ENCODE measurements at places on chromosomes 2 and 18.

GRCh38 chr2:224723586-224724217 lies 7.5 kb upstream of the CCDC195 start:
- DNase-seq = no peak

DNA sequence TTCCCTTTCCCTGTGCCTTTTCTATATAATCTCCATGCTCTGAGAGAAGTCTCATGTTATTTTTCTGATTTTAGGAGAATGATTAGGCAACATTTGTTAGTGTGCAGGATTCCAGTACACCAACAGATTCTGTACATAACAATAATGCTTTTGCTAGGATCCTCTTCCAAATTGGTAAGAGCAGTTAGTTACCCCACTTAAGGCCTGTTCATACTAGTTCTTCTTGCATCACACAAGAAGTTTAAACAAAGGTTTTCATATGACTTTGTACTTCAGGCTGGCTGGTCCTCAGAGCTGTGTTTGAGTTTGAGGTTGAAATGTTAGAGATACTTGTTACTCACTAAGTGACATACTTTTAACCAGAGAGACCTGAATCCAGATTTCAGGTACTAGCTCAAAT lies 686.9 kb upstream of the NRXN1 start:
- no peak for DNase-seq

DNA sequence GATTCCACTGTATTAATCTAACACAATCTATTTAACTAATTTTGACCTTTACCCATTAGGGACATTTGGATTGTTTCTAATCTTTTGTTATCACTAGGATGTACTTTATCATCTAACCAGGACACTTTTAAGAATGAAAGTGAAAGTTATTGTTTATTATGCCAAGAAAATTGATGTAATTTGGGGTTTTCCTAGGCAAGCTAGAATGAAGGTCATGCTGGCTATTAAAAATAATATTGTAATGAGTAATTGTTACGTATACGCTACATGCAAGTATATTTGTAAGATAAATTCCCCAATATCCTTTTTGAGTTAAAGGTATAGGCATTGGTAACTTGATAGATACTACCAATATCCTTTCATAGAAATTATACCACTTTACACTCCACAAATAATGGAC lies 74.6 kb downstream of the COL5A2 start:
- no peak for DNase-seq

DNA sequence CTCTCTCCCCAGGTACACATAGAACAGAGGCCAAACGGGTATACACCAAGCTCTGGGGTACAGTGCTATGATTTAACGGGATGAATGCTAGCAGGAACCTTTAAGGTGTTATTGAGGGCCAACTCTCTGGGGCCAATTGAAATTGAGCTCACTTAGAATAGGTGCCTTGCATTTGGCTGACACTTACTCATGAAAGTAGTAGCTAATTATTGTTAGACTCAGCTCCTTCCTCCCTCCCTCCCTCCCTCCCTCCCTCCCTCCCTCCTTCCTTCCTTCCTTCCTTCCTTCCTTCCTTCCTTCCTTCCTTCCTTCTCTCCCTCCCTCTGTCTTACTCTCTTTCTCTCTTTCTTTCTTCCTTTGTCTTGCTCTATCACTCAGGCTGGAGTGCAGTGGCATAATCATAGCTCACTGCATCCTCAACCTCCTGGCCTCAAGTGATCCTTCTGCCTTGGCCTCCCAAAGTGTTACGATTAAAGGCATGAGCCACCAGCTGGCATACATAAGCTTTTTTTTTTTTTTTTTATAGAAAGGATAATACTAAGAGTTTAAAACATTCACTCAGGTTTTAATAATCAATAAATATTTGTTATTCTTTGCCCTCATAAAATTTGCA lies 95.7 kb downstream of the TTC27 start:
- no peak for DNase-seq

GRCh38 chr2:122080316-122080715 lies 324.9 kb downstream of the TSN start:
- DNase-seq = no peak

GRCh38 chr2:75088791-75089190 lies 110.5 kb downstream of the TACR1 start:
- DNase-seq = no peak

- DNase-seq = no peak
Measured at GRCh38 chr2:39027421-39027820, 93.4 kb downstream of the SOS1 start.

- DNase-seq = no peak
Measured at GRCh38 chr2:206198677-206199076, 39.0 kb downstream of the EEF1B2 start.

DNA sequence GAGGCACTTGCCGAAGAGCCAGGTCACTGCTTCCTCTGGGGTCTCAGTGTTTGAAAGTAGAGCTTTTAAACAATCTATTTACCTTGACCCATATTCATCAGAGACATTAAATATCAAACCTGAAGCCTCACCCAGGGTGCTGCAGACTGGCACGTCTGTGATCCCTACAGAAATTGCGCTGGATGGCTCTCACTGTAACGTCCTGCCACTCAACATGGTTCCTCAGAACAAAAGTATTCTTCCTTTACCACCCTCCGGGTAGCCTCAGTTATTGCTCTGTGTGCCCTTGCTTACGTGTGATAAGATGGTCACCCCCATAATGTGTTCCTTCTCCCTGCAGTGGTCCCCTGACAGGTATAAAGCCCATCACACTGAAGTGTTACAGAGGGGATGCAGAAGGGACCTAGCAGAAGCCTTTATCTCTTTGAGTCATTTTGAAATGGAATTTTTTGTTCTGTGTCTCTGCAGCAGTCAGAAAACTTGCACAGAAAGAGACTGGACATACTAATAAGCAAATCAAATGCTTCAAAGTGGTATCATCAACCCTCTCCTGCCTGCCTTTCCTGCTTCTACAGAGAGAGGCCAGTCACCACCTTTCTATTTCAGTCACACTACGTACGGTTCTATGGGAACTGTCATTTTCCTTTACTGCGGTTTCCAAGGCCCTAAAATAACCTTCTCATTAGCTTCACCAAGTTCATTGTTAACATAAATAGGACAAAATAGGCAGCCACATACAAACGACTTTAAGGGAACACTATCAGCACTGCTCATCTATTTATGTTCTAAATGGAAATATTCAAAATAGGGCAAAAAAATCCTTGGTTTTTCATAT lies 86.8 kb downstream of the METTL8 start:
- DNase-seq = no peak

GRCh38 chr2:112047537-112048235 lies 7.4 kb upstream of the TMEM87B start:
- DNase-seq = no peak

- DNase-seq = no peak
Measured at GRCh38 chr2:75586971-75587370, 26.2 kb upstream of the EVA1A start.

DNA sequence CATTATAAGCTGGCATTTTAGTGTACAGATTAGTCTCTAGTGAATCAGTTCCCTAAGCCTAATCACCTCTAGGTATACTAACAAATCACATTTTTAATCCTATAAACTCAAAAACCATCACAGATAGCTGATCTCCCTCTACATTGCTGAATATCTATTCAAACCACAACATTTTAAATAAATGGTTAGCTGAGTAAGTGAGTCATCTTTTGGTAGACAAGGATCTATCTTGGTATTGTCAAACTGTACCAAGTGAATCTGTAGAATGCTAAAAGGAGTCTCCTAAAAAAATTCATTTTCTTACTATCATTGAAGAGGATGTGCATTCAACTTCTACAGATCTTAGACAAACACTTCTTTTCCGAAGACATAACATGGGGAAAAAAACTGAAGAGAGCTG lies 40.7 kb downstream of the INO80D start:
- DNase-seq = no peak

GRCh38 chr18:65751155-65752085 lies 608 bp downstream of the CDH7 start:
- DNase-seq = no peak

DNA sequence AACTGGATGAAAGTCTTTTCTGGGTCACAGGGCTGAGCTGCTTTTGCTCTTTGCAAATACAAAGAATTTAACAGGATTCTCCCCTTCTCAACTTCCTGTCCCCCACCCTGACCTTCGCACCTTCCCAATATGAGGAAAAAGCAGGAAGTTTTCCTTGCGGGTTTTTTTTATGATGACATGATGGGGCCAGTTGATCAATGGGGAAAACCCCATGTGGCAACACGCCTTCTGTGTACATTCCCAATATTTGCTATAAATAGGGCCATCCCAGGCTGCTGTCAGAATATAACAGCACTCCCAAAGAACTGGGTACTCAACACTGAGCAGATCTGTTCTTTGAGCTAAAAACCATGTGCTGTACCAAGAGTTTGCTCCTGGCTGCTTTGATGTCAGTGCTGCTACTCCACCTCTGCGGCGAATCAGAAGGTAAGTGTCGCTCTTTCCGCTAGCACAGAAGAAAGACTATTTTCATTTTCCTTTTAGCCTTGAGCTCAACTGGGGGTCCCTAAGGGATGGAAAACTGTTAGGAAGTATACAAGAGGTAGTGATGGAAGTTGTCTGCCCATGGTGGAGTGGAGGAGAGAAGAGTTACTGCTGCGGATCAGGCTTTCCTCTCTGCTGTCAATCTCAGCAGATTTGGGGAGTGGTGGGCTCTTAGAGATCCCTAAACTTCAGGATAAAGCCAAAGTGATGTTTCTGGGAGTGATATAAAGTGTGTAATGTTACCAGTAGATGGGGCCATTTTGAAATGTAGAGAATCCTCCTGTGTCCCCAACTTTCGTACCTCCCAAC lies at the start of gene CCL20:
Gene CCL20 (plus strand): TSS at position 281 of the 792 bp plus-strand sequence. CDS start 70 bp downstream, at position 351.
- DNase-seq = no peak

DNA sequence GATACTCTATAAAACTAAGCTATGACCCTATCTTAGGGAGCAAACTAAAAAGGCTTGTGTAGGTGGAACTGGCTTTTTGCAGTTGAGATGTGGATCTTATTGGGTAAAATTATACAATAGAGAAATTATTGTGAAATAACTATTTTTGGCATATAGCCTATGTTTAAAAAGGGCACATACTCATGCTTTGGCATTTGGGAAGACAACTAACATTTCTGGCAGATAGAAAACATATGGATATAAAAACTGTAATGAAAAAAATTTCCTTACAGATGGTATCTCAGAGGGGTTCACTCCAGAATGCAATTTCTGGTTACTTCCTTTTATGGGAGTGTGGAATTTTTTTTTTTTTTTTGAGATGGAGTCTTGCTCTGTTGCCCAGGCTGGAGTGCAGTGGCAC lies 120.1 kb upstream of the CCDC195 start:
- DNase-seq = no peak

DNA sequence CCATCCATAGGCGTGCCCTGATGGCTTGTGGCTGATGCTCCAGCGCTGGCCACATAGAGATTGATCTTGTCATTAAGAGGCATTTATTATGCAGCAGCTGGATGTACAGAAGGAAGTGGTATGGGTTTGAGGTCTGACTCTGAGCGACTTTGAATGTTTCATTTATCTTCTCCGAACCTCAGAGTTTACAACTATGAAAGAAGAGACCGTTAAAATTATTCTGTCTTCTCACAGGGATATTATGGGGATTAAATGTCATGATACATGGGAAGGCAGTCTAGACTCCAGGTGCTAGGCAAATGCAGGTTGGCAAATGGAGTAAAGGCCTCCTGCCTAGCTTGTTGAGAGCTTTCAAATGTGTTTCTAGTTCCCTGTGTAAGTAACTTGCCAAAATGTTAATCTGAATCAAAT lies 30.3 kb downstream of the MOGAT1 start:
- DNase-seq = no peak

DNA sequence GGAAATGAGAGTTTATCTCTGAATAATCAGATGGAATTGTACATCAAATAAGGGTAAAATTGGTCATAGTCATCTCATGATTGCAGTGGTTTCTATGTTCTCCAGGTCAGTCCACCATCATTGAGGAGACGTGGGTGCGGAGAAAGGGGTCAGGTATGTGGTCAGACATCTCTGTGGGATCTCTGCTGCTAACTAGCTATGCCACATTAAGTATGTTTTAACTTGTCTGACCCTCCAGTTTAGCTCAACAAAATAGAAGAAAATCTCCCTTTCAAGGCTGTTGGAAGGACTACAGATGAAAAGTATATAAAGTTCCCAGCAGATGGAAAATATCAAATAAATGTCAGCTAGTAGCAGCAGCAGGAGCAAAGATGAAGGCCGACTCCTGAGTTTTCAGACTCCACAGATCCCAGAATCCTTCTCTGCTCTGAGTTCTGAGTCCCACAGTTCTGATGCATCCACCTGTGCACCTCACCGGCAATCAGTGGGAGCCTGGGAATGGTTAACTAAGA lies 106.6 kb upstream of the CYP1B1 start:
- no peak for DNase-seq

DNA sequence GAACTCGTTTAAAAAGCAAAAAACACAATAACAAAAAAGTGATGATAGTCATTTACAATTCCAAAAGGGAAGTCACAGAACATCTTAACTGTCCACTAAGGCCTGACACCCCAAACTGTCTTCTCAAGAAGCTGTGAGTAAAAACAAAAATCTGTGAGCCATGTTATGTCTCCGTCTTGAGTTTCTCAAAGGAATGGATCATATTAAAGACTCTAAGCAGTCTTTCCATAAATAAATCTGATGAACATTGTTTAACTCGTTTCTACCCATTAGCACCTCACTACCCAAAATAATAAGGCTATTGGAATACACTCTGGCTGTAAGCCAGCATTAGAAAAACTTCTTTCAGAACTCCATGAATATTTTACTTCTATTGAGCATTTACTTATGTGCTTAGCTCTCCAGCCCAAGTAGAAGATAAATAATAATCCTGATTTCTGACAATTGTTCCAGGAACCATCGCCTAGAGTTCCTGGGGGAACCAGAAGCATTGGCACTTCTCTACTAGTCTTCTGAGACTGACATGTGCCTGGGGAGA lies 396.0 kb downstream of the STK39 start:
- DNase-seq = no peak

GRCh38 chr18:79199691-79200374 lies 130.6 kb downstream of the ATP9B start:
- no peak for DNase-seq

DNA sequence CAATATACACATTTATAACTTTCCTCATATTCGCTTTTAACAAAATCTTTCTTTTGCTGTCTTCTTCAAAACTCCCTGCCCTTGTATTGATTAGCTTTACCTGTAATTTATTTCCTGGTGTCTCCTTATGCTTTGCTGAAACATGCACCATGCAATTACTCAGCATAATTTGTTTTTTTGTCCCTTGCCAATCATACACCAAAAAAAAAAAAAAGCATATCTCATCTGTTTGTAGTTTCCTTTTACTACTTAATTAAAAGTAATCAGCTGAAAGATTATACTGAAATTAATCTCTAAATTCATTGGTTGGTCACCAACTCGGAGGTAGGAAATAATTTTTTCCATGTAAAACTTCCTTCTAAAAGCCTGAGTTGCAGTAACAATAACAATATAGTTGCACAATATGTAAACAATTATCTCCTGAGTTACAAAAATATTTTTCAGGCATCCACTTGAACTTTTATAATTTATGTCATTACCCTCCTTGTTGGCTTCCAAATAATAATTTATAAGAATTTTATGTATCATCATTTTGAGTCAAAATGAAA lies 53.0 kb upstream of the ROCK1 start:
- DNase-seq = no peak

- no peak for DNase-seq
Measured at GRCh38 chr2:86290596-86291327, 46.7 kb downstream of the REEP1 start.

GRCh38 chr2:9644021-9644420 lies 13.2 kb upstream of the YWHAQ start:
- no peak for DNase-seq

- DNase-seq = no peak
Measured at GRCh38 chr2:82998781-82999180, 1460.3 kb downstream of the SUCLG1 start.

Measured in hypothalamus (tissue), 51 donors.